ENCODE measurements at places on chromosomes 7 and 10.

DNA sequence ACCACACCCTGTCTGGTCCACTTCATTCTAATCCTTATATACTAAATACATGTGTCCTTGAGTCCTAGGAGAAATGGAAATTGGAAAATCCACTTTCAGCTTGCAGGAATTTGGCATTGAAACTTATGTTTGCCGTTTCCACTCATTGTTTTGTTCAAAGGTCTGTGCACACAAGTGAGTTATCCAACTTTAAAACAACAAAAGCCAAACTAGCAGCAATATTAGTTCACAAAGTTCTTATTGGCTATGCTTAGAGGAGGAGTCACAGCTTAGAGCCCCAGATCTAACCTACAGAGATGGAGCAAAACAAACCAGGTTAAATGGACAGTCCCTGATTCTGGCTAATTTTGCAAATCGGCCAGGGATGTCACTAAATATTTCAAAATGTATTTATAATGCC lies 44.6 kb upstream of the AFAP1L2 start:
- DNase-seq, result no peak

- DNase-seq, result no peak
These were observed 43.5 kb downstream of the VTI1A start for GRCh38 chr10:112490545-112490944.

GRCh38 chr10:44986670-44987069 lies 8.1 kb upstream of the DEPP1 start:
- no peak for DNase-seq

- DNase-seq, result no peak
These were observed 23.7 kb downstream of the SRRM3 start for GRCh38 chr7:76225379-76225778.

DNA sequence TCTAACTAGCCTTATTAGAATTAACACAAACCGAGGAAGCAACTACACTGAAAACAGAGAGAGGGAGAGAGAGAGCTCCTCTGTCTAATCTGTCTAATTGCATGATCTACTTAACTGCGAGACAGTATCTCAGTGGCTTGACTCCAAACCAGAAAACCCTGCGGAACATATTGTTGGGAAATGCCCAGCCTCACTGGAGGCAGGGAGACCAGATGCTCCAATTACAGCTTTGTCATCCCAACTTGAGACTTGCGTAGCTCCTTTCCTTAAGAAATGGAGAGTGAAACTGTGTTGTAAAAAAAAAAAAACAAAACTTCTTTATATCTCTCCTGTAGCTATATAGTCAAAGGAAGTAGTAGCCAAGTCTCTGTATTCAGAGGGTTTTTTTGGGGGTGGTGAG lies 52.0 kb upstream of the ZNRF2 start:
- DNase-seq, result no peak

- DNase-seq, result no peak
These were observed 16.0 kb downstream of the CCDC71L start for GRCh38 chr7:106644999-106645398.

GRCh38 chr7:50356212-50356944 lies 51.9 kb downstream of the IKZF1 start:
- DNase-seq, result no peak

DNA sequence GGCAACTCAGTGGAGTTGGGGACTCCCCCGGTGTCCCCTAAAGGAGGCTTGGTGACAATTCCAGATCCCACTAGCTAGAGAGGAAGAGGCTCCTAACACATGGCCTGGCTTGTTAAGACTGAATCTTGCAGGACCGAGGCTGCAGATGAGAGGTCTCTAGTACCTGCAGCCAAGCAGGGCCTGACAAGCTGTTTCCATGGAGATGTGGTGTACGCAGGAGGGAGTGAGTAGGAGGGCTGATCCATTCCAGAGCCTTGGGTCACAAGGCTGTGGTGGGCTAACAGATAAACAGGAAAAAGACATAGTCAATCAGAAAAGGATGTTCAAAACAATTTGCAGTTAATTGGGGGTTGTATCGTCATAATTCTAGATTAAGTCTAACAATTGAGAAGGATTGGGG lies 77.3 kb upstream of the MKLN1 start:
- DNase-seq, result no peak

- DNase-seq, result no peak
These were observed 21.7 kb downstream of the TRIM24 start for GRCh38 chr7:138481447-138482380.

GRCh38 chr10:43218951-43219837 lies 47.7 kb downstream of the RASGEF1A start:
- DNase-seq, result no peak

- DNase-seq, result no peak
These were observed 148.0 kb downstream of the ANKRD7 start for GRCh38 chr7:118372530-118372929.

GRCh38 chr7:89771003-89771636 lies 383.1 kb upstream of the STEAP1 start:
- DNase-seq, result no peak

DNA sequence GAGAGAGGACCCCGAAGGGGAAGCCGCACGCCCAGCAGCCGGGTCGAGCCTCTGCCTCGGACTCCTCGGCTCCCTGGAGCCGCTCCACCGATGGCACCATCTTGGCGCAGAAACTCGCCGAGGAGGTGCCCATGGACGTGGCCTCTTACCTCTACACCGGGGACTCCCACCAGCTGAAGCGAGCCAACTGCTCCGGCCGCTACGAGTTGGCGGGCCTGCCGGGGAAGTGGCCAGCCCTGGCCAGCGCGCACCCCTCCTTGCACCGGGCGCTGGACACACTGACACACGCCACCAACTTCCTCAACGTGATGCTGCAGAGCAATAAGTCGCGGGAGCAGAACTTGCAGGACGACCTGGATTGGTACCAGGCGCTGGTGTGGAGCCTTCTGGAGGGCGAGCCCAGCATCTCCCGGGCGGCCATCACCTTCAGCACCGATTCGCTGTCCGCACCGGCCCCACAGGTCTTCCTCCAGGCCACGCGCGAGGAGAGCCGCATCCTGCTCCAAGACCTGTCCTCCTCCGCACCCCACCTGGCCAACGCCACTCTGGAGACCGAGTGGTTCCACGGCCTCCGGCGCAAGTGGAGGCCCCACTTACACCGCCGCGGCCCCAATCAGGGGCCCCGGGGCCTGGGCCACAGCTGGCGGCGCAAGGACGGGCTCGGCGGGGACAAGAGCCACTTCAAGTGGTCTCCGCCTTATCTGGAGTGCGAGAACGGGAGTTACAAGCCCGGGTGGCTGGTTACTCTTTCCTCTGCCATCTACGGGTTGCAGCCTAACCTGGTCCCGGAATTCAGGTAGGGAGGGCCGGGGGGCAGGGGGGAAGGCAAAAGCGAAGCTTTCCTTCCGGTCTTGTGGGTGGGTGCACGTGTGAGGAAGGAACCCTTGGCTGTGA lies 973 bp downstream of the GPR158 start:
- no peak for DNase-seq

GRCh38 chr10:60963441-60964256 lies 19.7 kb upstream of the RHOBTB1 start:
- no peak for DNase-seq

- no peak for DNase-seq
These were observed 3.3 kb downstream of the PRSS1 start for GRCh38 chr7:142752376-142753225.

All from activated T-helper 1 cell treated with anti-CD3 and anti-CD28 coated beads, Interleukin-2, amount 50 U/mL, for 16 hours (primary cell).